ENCODE measurements at places on chromosomes 7 and 10.

DNA sequence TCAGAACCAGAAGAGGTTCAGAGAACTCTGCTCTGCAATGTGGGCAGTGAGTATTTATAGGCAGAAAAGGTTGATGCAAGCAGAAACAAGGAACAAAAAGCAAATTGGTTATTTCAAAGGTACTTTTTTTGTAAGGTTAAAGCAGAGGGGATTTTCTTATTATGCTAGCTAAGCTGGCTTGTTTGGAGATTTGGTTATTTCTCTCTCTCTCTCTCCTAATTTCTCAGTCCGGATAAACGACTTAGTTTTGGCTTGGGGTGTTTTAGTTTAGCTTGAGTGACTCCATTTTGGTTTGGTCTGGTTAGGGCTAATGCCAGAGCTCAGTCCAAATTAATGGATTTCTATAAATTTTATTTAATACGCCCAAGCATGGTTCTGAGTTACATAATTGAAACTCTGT is 566.8 kb downstream of the SH2D4B start:
- DNase-seq, result no peak

- DNase-seq, result no peak
Measured at GRCh38 chr7:128217030-128217805, 23.9 kb upstream of the LEP start.

DNA sequence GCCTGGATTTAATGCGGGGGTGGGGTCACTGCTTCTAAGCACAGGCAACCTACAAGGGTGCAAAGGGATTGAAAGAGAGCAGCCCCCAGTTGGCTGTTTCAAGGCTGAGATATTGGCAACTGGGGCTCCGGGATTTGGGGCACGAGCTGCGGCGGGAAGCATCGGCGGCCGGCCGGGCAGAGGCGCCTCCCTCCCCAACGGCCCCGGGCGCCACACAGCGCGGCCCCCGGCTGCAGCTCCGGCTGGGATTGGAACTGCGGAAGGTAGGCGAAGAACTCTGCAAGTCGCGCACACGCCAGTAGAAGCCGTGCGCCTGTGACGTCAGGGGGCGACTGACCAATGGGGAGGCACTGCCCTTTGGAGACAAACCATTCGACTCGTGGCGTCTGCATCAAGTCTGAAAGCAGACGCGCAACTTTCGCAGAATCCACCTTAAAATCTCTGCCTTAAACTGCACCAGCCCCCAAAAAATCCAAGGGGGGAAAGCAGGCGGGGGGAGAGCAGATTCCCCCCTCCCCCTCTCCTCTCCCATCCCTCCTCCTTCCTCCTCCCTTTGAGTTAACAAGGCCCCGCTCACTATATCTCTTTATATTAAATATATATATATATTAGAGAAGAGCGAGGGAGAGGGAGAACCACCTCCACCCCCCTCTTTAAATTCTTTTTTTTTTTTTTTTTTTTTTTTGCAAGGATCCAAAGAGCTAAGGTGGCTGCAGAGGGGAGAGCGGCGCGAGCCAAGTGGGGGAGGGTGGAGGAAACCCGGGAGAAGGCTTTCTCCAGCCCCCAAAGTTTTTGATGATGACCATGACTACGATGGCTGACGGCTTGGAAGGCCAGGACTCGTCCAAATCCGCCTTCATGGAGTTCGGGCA is at the start of gene DLX6:
Gene DLX6 (plus strand): TSS at position 371 of the 872 bp plus-strand sequence. CDS start 425 bp downstream, at position 796.
- DNase-seq, result peak; percentile 77

GRCh38 chr7:91657483-91658071 is 222.9 kb downstream of the MTERF1 start:
- no peak for DNase-seq

GRCh38 chr10:31030260-31030659 is 1.4 kb downstream of the ZNF438 start:
- DNase-seq, result no peak

GRCh38 chr7:69172357-69173077 is 425.8 kb upstream of the AUTS2 start:
- no peak for DNase-seq

- no peak for DNase-seq
Measured at GRCh38 chr7:22394739-22395138, 37.8 kb upstream of the RAPGEF5 start.

DNA sequence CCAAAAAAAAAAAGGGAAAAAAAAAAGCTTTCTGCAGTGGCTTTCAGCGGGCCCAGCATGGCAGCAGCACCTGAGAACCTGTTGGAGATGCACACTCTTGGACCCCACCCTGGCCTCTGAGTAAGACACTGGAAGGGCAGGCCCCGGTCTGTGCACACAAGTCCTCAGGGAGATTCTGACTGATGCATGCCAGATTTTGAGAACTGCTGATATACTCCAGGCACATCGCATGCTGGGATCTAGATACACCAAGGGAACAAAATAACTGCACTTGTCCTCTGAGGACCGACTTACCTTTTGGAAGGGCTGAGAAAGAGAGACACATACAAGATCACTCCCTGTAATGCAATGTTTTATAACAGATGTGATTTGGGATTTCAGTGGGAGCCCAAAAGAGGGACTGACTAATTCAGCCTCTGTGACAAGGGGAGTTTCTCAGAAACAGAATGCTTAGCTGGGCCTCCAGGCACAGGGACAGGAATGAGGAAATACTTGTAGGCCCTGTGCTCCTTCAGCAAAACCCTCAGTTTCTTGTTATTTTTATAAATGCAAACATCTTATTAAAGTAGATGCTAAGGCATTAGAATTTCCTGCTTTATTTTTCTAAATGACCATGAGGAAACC is 8.2 kb downstream of the EGFR start:
- DNase-seq, result no peak
